AML-193 (cell line): ENCODE measurements at places on chromosomes 16 and 17.

DNA sequence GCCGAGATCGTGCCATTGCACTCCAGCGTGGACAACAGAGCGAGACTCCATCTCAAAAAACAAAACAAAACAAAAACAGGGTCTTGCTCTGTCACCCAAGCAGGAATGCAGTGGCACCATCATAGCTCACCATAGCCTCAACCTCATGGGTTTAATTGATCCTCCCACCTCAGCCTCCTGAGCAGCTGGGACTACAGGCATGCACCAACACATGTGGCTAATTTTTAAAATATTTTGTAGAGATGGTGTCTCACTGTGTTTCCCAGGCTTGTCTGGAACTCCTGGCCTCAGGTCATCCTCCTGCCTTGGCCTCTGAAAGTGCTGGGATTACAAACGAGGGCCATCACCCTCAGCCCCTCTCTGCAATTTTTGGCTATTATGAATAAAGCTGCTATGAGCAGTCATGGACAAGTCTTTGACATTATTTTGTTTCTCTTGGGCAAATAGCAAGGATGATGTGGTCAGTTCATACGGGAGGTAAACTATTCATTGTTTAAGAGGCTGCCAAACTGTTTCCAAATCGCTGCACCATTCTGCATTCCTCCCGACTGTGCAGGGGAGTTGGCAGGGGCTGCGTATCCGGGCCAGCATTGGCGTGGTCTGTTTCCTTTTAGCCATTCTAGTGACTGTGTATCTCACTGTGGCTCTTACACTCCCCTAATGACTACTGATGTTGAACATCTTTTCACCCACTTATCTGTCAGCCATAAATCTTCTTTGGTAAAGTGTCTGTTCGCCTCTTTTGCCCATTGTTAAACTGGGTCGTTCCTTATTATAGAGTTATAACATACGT is 21.1 kb downstream of the EIF4A3 start:
- DNase-seq: no peak

DNA sequence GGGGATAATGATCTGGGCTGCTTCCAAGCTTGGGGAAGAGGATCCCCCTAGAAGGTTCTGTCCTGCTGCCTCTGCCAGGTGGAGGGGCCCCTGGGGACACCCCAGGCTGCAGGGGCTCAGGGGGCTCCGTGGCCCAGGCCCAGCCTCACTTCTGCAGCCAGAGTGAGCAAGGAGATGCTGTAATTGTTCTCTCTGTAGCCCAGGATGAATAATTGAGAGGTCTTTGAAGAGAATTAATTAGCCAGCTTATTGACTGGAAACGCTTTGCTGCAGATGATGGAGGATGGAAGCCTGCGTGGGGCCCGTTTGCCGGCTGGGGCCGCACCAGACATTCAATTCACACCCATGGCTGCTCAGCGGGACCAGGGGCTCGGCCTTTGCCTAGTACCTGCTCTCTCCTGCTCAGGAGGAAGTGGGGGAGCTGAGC is 38.5 kb downstream of the TMEM235 start:
- DNase-seq: no peak

- DNase-seq: peak; percentile 17
Observed at GRCh38 chr16:90020838-90021382, 1.7 kb upstream of the DBNDD1 start.

GRCh38 chr17:48487221-48487620 is 43.6 kb downstream of the HOXB1 start:
- no peak for DNase-seq

- no peak for DNase-seq
Observed at GRCh38 chr16:80936410-80936809, 70.3 kb downstream of the CMC2 start.

DNA sequence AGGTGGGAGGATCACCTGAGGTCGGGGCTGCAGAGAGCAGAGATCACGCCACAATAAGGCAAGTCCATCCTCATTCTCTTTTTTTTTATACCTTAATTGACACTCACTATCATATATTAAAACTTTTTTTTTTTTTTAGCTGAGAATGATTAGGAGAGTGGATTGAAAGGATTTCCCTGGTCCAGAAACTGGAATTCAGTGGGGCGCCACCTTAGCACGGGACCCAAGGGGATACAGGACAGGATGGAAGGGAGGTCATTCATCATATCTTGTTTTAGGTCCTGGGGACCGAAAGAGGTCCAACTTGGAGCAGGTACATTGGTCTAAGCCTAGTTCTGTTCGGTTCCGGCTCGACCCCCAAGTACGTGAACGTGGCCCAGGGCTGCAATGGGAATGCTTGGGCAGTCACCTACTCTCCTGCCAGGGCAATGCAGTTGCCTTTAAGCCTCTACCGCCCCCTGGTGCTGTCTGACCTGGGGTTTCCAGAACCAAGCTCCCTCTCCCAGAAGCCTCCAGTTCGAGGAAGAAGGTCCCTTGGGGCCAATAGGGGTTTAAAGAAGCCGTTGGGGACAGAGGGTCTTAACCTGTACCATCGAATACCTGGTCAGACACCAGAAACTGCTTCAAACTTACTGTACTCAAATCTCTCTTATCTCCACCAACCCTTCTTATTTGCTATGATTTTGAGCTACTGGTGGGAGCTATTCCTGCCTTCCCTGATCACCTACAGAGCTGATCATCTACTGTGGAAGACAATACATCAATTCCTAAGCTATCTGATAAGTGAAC is 19.9 kb upstream of the GPATCH8 start:
- peak; percentile 80 for DNase-seq

DNA sequence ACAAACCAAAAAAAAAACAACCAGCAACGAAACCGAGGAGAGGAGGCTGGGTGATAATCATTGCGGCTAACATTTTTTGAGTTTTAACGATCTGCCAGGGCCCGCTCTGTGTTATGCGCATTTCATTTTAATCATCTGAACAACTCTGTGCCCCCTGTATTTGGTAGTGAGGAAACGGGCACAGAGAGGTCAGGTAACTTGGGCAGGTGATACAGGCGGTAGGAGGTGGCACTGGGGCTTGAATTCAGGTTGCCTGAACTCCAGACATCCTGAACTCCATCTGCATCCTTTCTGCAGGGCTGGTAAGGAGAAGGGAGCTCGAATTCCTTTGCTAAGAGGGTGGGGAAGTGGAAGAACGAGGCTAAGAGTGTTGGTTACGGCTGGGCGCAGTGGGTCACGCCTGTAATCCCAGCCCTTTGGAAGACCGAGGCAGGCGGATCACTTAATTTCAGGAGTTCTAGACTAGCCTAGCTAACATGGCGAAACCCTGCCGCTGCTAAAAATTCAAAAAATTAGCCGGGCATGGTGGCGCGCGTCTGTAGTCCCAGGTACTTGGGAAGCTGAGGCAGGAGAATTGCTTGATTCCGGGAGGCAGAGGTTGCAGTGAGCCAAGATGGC is 1.1 kb downstream of the CLUAP1 start:
- no peak for DNase-seq

DNA sequence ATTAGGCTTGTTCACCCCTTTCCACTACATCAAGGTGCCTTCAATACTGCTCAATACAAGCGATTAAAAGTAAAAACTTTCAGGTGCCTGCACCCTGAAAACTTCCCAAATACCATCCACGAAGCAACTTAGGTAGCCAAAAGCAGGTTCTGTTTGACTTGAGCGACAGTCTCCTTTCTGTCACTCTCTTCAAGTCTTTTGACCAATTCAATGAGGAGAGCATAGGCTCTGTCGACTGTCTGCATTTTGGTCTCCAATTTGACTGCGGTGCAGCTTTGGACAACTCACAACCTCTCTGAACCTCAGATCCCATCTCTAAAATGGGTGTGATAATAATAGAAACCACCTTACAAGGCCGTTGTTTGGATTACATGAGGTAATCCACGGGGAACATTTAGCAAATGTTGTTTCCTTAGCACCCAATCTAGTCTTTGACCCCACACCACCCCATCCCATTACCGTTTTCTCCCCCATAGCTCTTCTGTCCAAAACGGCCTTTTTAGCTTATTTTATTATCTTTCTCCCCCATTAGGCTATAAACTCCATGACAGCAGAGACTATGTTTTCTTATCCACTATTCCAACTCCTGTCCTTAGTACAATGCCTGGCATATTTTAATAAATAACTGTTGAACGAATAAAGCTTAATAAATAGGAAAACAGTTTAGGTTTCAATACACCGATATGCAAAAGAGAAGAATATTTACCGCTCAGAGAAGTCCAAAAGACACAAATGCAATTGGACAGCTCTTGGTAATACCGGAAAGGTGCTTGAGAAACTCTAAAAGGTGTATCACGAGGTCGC is 999 bp downstream of the MARF1 start:
- DNase-seq: no peak

DNA sequence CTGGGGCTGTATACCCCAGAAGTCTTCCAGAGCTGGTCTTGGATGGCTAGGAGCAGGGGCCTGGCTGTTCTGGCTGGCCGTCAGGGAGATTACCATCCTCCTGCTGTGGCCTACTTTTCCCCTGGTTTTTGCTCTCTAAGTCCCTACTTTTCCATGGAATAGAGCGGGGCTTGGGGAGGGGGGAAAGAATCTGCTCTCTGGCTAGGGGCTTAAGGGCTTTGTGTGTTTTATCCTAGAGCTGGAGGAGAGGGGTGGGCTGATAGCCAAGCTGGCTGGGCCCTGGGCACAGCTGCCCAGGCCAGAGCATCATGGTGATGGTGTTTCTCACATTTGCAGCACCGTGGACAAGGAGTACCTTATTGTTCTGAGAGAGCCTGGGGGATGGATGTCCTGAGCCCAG is 3.6 kb downstream of the NRN1L start:
- no peak for DNase-seq

DNA sequence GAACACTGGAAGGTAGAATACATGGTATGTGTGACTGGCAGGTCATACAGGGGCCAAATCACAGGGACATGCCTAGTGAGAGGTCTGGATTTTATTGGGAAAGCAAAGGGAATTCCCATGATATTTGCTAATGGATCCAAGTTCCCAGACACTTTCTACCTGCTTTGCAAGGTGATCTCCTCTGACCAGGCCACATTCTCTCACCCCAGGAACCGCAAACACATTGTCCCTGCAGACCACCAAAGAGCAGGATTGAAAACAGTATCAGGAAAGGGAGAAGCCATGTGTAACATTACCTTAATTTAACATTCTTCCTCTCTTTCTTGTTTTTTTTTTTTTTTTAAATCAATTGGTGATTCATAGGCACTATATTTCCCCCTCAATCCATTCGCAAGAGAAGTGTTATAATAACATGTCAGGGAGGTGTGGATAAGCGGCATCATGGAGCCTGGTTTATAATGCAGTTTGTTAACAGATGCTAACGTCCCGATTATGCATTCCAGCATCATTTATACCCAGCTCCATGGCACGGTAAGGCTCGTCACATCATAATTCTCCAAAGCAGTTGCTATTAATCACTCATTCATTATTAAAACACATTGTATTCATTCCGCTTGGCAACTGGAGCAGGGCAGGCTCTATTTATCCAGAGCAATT is 155.1 kb upstream of the CCL2 start:
- no peak for DNase-seq

DNA sequence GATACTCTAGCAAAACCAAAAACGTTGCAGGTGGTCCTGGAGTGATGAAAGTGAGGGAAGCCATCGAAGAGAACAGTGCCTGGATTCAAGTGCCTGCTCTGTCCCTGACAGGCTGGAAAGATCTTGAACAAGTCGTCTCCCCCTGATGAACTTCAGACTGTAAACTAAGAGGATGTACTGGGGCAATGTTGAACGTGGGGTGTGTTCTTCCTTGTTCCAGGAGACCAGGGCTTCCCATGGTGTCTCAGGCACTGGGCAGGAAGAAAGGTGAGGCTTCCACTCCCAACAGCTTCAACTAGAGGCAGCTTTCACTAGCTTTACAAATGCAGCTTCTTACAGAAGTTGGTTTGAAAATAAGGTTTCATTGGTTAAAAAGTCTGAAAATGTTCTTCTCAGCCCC is 21.4 kb upstream of the NF1 start:
- DNase-seq: no peak

GRCh38 chr17:17236295-17237025 is 508 bp downstream of the FLCN start:
- DNase-seq: no peak

GRCh38 chr16:5621826-5622225 is 524.2 kb upstream of the EEF2KMT start:
- no peak for DNase-seq

DNA sequence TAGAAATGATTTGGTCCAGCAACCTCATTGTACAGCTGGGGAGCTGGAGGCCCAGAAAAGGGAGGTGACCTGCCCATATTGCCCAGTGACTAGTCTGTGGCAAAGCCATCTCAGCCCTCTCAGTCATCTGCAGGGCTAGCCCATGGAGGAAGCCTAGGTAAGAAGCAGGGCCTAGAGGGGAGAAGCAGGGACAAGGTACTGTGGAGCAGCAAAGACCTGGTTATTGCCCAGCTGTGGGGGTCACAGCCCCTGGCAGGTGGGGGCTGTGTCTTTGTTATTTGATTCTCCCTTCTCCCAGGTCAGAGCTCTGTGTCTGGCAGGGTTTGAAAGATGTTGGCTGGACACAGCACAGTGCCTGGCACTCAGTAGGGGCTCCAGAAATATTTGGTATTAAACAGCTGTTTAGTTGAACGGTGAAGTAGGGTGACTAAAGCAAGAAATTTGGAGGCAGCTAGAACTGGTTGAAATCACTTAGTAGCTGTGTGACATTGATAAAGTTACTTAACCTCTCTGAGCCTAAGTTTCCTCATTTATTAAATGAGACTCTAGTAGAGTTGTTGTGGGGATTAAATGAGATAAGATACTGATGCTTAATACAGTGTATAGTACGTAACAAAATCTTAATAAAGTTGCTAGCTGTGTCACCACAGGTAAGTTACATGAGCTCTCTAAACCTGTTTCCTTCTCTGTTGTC is 17.3 kb downstream of the CCR7 start:
- no peak for DNase-seq

- DNase-seq: peak; percentile 92
Observed at GRCh38 chr17:59641799-59642484, 22.2 kb downstream of the CLTC start.

GRCh38 chr16:91484-91883 is 13.5 kb downstream of the MPG start:
- DNase-seq: no peak

DNA sequence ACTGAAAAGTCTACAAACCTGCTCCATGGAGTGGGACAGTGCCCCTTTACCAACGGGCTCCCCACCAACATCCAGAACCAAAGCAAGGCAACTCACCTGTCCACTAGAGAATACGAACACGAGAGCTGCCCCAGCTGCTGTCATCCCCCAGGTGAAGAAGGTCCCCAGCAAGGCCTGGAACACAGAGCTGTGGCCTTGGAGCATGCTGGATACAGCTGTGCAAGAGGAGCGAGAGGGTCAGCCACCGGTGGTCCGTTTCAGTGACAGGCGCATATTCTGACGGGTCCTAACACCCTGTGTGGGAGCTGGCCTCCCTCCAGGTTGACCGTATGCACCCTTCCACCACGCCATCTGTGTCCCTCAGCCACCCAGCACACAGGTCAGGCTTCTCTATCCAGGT is 3.9 kb downstream of the SLC39A11 start:
- DNase-seq: no peak

GRCh38 chr16:81204798-81205680 is 33.5 kb upstream of the BCO1 start:
- DNase-seq: peak; percentile 27

GRCh38 chr16:46658925-46659324 is 30.1 kb downstream of the VPS35 start:
- DNase-seq: peak; percentile 96
